ENCODE measurements at places on chromosomes 6 and 20.

- no peak for DNase-seq
These were observed 91.8 kb upstream of the NHSL1 start for GRCh38 chr6:138590796-138591709.

GRCh38 chr6:135555550-135555949 is 58.0 kb upstream of the AHI1 start:
- DNase-seq: no peak

DNA sequence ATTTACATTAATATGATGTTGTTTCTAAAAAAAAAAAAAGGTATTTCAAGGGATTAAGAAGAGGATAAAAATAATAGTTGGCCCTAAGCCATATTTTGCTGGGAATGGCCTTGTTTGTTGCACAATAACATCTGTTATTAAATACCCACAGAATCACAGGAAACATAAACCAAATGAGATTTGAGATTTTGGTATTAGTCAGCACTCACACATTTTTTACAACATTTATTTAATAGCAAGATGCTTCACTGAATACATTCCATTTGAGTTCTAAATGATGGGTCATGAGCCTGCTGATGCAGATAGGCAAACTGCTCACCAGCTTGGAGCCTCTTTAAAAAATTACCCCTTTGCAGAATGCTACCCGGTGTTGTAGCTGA is 92.9 kb upstream of the ENPP5 start:
- no peak for DNase-seq

GRCh38 chr20:2230726-2231488 is 64.9 kb upstream of the TGM3 start:
- DNase-seq: no peak

DNA sequence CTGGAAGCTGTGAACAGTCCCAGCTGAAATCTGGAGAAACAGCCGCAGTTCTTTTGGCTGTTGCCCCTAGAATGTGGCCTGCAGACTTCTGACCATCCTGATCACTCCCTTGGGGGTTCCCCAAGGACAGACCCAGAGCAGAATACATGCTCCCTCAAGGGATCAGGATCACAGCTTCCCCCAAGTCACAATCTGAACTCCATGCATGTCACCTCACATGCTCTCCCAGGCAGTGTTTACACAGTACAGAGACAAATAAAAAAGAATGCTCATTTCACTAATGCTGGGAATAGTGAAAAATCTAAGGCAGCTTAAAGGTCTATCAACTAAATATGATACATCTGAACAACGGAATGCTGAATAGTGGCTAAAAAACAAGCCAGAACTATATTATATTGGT is 20.5 kb downstream of the SPAG4 start:
- no peak for DNase-seq

- DNase-seq: no peak
These were observed 8.9 kb upstream of the RBCK1 start for GRCh38 chr20:399182-399707.

DNA sequence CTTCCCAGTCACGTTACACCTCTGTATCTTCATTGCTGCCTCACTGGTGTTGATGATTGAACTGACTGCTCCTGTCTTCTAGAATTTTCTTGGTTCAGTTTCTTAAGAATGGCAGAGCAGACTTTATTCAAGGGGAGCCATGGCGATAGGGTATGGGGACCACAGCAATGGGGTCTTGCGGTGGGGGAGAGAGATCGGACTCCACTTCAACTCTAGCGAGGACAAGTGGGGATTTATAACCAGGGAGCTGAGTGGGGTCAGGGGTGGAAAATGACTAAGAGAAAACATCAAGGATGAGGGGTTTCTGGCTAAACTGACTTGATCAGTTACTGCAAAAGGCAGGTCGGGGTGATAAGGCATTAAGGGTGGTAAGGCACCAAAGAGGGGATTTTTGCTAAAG is 156.4 kb downstream of the CD83 start:
- DNase-seq: no peak

GRCh38 chr6:15770347-15771143 is 107.7 kb upstream of the DTNBP1 start:
- DNase-seq: no peak

GRCh38 chr6:41546475-41546865 is 289 bp downstream of the FOXP4 start:
- DNase-seq: no peak

DNA sequence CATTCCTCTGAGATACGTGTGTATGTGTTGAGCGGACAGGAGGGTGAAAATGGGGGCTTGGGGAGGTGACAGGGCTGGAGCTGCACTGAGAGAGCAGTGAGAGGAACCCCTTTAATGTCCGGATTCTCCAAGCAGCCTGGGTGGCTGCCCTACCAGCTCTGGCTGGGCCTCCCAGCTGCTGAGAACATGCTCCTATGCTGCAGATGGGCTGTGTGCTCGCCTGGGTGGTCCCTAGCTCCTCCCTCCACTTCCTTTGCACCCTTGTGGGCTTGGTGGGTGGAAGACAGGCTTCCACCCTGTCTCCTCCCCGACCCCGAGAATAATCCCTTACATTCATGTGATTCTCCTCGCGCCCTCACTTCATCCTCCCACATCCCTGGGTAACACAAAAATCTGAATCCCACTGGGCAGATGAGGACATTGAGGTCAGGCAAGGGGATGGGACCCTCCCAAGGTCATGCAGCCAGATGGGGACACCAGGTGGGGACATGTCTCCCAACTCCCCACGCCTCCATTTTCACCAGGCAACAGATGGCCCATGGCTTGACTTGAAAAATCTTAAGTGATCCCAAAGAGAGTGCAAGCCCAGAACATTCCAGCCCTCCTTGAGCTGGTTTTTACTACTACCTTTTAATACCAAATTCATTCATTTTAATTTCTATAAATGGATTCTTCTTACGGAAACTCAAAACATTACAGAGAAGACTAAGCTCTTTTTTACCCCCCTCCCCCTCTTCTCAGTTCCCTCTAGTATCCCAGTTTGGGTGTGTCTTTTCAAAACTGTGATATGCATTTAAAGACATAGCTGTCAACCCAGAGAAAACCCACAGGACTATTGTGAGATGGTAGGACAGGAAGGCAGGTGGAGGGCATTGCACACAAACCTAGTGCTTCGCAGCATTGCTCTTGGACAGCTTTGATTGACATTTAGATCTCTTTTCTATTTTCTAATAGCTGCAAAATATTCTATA is 5.0 kb upstream of the PDRG1 start:
- no peak for DNase-seq

DNA sequence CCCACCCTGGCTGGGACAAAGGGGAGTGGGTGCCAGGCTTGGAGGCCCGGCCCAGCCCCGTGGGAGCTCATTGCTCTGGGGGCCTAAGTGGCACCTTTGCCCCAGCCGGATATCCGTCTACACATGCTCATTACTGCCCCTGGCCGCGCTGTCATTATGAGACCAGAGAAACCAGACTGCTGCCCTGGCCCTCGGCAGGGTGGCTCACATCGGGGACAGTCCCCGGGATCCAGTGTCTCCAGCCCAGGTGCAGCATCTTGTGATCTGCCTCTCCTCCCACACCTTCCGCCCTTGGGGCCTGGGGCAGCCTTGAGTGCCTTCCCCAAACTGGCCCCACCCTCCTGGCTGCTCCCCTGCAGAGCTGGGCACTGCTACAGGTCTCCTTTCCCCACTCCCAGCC is 4.9 kb downstream of the SRMS start:
- no peak for DNase-seq
